ENCODE measurements at places on chromosomes 5 and 9.

DNA sequence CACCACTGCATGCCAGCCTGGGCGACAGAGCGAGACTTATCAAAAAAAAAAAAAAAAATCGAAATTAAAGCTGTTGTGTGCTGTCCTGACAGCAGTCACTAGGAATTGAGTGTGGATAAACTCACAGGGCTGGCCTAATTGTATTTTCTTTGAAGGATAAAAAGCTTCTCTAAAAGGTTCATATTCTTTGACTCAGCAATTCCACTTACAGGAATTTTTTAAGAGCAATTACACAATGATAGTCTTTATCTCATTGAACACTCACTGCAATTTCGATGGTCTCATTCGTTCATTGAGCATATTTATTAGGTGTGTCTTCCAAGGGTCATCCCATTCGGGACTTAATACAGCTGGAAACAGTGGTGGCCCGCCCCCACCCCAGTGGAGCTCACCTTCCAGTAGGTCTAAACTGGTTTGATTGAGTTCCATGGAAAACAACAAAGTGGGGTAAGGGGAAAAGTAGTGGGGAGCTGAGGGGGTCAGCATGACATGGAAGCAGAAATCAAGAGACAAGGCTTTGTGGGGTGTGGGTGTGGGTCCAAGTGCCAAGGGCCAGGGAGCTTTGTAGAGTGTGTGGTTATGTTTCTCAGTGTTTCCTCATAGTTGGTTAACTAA is 6.7 kb downstream of the CDK9 start:
- DNase-seq: no peak

DNA sequence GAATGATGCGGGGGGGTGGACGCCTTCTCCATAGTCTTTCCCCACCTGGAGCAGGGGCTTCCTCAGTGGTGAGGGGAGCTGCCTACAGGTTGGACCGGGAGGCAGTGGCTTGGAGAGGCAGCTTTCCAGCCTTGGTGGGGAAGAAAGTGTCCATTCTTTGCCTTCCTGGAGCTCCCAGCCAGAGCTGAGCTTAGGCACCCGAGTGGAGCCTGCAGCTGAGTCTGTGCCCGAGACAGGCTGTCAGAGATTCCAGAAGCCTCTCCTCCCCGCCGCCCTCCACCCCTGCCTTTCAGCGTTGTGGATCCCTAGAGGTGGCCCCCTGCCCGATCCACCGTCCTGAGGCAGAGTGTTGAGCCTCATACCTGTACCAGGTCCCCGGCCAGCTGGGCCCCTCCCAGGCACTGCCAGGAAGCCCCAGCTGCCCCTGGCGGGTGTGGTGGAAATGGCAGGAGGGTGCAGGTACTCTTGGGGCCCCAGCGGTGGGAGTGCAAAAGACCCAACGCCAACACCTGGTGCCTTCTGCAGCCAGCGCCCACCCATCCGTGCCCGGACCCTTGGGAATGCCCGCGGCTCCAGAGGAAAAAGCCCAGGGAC is 112.0 kb downstream of the RXRA start:
- DNase-seq: no peak

DNA sequence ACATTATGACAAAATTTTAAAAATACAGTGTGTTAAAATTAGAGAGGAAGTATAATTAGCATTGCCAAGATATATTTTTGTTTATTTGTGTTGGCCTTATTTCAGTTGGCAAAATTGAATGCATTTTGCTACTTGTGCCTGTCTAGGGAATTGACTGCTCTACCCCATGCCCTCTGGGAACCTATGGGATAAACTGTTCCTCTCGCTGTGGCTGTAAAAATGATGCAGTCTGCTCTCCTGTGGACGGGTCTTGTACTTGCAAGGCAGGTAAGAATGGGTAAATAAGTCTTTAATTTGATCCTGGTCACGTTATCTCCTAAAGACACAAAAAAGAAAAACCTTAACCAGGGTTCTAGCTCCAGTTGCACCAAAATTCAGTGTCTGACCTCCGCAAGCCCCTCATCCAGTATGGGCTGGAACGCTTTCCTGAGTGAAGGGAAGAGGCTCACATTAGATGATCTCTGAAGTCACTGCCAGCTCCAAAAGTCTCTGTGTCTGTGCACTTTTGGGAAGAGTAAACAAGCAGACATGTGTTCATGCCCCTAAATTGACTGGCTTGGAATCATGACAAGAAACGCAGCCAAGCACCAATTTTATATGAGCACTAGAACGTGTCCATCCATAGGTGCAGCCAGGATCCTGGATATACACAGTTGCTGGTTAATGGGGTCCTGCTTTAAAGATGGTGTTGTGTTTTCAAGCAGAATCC is 98.3 kb upstream of the PRRC1 start:
- no peak for DNase-seq

GRCh38 chr5:65862384-65862783 is 64.0 kb upstream of the ERBIN start:
- DNase-seq: no peak

Measured in GOT3 (cell line).